ENCODE measurements at places on chromosomes 6 and 20.

DNA sequence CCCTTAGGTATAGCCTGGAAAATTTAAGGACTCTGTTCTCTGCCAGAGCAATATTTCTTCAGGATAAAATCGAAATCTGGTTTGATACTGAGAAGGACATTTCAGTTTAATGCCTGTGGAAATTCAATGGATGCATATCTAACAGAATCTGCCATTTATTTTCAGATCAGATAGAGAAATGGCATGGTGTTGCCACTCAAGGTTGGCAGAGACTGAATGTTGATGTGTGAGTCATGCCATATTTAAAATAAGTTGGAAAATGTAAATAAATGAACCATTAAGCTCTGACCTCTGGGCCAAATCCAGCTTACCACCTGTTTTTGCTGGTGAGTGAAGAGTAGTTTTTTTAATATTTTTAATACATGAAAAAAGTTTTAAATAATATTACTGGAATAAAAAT is 594.6 kb downstream of the DOK5 start:
- DNase-seq = no peak

- DNase-seq = no peak
Measured at GRCh38 chr20:64224351-64225170, 31.0 kb upstream of the PCMTD2 start.

- DNase-seq = no peak
Measured at GRCh38 chr6:109304284-109305015, 77.8 kb downstream of the CD164 start.

GRCh38 chr20:34506480-34506879 is 9.7 kb upstream of the DYNLRB1 start:
- DNase-seq = no peak

DNA sequence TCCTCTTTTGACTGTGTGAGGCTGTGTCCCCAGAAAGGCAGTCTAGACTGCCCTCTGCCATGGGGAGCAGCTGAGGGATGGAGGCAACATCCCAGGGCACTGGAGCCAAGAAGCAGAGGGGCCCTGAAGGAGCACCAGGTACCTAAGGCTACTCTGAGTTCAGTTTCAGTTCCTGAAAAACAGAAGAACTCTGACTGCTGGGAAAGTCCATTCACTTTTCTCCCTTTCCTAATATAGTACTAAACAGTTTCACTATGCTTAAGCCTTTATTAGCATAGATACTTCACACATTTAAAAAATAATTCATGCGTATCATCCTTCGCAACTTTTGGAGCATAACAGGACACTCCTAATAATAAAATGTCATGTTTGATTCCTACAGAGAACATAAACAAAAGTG is 130.0 kb downstream of the FOXC1 start:
- DNase-seq = no peak

DNA sequence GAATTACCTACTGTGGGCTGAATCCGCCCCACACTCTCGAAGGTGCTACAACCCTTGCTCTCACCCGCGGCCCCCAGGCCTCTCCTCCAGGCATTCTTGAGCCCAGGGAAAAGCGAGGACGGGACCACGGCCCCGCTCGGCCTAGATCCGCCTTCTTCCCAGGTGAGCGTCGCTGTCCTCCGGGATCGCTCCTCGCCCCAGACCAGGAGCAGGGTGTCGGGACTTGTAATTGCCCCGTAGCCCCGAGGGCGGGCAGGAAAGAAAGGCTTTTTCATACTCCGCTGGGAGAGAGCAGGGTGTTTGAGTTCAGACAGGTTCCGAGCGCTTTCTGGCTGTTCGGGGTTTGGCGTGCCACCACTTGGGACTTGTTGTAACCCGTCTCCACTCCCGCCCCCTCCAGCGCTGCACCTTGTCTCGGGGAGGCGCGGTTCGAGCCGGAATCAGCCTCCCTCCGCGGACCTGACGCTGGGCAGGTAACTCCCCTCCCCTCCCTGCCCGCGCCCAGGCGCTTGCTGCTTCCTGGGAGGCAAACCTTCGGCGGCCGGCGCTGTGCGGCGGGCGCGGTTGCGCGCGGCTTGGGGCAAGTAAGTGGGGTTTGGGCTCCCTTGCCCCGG is at the start of gene FAM83B:
TSS of gene FAM83B (plus strand) at position 529 of the 614 bp plus-strand sequence. CDS start 23,476 bp downstream, outside the sequence.
- DNase-seq = no peak

DNA sequence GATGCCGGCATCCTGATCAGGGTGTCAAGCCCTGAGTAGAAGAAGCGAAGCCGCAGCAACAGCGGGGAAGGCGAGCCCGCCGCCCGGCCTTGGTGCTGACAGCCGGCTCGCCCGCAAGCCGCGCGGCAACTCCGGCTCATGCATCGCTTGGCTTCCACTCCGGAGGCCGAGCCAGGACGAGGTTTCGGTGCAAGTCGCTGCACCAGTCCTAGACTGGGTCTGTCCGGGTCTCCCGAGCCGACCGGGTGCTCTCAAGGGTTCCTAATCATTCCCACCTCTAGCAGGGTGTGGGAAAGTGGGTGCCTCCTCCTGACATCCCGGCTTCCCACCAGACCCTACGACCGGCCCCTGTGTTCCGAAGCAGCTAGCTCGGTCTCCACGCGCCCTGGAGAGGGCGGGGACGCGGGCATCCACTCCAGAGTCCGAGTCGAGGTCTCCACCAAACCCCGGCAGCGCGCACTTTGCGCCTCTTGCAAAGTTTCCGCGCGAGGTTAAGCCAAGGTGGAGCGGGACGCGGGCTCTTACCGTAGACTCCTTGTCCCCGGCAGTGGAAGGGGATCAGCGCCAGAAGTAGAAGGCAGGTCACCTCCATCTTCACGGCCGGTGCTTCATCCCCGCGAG is 1.4 kb downstream of the MDGA1 start:
- no peak for DNase-seq

GRCh38 chr6:36999751-37000125 is 5.7 kb upstream of the FGD2 start:
- no peak for DNase-seq

- DNase-seq = no peak
Measured at GRCh38 chr6:50539447-50539846, 173.9 kb upstream of the TFAP2D start.

DNA sequence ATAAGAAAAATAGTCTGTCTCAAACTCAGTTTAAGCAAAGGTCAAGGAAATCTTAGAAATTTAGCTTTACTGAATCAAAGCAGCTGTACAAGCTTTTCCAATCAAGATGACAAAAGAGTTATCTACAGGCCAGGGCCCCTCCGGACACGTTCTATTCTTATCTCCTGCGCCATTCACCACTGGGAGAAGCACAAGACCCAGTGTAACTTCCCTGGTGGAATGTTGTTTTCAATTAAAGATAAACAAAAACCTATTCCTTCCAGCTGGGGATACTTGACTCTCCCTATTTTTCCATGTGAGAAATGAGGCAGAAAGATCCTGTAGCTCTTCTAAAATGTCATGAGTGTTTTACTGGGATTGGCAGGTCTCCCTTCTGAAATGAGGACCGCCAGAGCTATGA is 123.3 kb downstream of the TBX18 start:
- DNase-seq = no peak

GRCh38 chr20:40314278-40314677 is 374.8 kb downstream of the MAFB start:
- DNase-seq = no peak

- DNase-seq = no peak
Measured at GRCh38 chr6:15033850-15034203, 212.0 kb upstream of the JARID2 start.

DNA sequence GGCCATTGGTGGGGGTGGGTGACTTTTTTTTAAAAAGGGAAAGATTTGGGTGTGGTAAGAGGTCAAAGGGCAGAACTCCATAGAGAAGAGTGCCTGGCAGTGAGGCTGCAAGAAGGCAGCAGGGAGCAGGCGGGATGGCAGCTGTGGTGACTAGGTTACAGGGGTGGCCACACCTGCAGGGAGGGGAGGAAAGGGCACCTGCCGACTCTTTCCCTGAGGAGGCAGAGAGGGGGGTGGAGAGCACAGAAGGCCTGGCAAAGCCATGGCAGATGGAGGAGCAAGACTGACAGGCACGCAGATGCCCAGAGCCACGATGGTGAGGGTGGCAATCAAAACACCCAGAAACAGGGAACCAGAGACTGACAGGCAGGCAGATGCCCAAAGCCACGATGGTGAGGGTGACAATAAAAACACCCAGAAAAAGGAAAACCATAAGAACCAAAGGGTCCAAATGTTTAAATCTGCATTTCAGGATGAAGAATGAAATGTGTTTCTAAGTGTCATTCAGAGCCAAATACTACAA is 19.3 kb downstream of the CST7 start:
- no peak for DNase-seq

GRCh38 chr6:118565311-118565960 is 17.3 kb downstream of the PLN start:
- DNase-seq = no peak

- DNase-seq = no peak
Measured at GRCh38 chr6:150245148-150245935, 102.5 kb downstream of the PPP1R14C start.

GRCh38 chr6:106788761-106789160 is 159.4 kb downstream of the QRSL1 start:
- DNase-seq = no peak

GRCh38 chr6:45072016-45072415 is 256.1 kb upstream of the RUNX2 start:
- DNase-seq = no peak

GRCh38 chr6:42197555-42198362 is 3.0 kb upstream of the GUCA1B start:
- no peak for DNase-seq

DNA sequence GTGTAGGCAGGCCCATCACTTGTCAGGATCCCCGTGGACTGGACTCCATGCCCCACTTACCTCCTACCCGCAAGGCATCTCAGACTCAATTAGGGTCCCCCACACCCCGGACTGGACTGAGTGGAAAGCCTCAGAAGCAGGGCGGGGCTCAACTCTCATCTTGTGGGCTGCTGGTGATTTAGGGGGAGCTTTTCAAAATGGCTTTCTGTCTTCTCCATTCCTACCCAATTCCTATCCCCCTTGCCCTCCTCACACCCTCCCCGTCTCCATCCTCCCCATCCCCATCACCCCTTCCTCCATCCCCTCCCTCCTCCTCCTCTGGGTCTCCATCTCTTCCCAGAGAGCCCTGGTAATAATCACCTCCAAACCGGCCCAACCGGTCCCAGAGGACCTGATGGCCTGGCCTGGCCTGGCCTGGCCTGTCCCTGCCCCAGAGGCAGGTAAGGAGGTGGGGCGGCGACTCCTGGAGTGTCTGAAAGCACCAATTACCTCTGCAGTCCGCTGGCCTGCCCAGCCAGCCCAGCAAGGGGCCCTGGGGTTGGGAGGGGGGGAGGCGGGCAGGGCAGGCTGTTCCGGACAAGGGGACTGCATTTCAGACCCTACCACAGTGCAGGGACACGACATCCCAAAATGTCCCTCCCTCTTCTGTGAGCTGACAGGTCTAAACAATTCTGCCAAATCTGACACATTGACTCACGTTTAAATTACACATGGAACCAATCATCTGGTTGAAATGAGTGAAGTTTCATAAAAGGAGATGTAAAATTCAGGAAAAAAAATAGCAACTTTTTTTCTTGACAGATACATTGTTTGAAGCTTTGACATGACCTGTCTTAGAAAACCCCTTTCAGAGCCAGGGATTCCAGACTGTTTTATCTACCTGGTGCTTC is 24.8 kb downstream of the MAFB start:
- no peak for DNase-seq

DNA sequence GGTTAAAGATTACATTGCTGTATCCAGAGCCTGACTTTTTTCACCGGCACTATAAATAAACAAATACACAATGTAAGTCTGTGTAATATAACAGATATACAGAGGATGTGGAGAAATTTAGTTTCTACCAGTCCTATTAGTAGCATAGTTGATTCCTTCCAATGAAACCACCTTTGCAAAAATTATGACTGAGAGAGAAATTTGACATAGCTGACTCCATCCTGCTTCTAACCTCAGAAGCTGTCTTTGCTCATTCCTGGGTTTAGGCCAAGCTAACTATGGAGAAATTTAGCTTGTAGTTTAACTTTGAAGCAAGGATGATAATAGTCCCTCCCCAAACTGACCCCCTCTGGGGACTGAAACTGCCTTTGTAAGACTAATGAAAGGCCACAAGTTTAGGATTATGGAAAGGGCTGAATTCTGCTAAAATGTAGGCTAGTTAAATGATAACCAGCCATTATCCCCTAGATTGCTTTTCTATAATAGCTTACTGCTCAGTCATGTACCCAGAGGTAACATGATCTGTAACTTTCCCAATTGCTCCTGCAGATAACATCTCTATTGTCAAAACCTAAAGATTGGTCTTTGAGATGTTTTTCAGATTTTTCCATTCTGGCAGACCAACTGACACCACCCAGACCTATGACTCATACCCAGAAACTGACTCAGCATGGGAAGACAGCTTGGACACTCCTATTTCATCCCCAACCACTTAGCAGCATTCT is 172.8 kb upstream of the ARG1 start:
- no peak for DNase-seq

DNA sequence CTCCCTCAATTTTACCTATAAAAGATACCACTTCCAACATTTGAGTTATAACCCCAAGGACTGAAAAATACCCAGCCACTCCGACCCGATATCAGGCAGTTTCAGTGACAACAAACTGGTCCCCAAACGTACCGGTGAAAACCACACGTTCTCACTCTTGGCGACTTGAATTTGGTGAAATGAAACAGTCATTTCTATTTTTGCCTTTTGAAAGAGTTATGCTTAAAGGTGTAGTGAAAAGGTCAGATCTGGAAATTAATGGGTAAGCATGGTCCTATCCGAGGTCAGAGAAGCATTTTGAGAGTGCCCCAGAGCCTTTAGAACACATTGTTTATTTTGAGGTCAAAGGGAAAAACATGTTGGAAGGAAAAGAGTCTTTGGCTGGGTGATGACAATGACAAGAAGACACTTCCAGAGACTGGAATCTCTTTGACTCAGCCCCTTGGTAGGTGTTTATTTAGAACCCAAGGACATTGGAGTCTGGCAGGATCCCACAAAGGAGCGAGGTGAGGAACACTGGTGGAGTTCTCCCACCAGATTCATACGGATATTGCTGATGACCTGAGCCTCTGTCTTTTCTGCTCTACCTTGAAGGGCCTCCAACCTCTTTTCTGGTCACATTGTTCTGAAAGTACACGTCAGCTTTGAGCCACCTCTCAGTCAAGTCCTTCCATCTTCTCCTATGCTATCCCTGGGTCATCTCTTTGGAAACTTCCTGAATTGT is 235.0 kb downstream of the GMPR start:
- DNase-seq = no peak

GRCh38 chr6:6803180-6803977 is 214.9 kb downstream of the LY86 start:
- DNase-seq = no peak

DNA sequence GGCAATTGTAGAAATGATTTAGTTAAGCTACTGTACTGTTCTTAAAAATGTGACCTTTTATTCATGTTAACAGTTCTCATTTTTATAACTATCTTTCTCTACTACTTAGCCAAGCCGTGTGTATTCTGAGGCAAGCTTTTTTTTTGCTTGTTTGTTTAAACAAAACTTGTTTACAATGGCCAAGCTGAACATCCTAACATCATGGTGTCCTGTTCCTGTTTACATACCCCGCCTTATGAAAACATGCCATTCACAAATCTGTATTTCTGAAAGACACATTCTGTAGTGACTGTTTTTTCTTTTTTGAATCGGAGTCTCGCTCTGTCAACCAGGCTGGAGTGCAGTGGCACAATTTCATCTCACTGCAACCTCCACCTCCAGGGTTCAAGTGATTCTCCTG is 140.9 kb downstream of the NCOA3 start:
- DNase-seq = no peak

GRCh38 chr6:90765491-90765890 is 178.6 kb upstream of the MAP3K7 start:
- DNase-seq = no peak
